ENCODE measurements at places on chromosomes 2 and 18.

DNA sequence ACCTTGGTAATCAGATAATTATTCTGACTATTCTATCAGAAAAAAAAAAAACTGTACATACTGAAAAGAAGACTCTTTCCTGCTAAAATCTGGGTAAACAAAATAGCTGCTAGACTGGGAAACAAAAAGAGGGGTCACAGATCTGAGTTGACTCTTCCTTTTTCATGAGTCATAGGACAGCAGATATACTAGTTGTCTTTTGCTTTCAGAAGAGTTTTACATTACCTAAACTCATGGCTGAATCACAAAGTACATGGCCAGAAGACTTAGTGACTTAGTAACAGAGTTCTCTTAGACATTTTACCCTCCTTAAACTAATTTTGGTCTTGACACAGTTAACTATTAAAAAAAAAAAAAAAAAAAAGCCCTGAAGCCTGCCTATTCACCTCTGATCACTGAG lies 834.0 kb upstream of the FSHR start:
- DNase-seq = no peak

GRCh38 chr2:157751462-157752058 lies 122.9 kb upstream of the ACVR1C start:
- peak; percentile 63 for DNase-seq

GRCh38 chr2:144516981-144517865 lies 2.7 kb downstream of the ZEB2 start:
- peak; percentile 98 for DNase-seq

GRCh38 chr18:63255435-63255834 lies 64.1 kb downstream of the BCL2 start:
- no peak for DNase-seq

DNA sequence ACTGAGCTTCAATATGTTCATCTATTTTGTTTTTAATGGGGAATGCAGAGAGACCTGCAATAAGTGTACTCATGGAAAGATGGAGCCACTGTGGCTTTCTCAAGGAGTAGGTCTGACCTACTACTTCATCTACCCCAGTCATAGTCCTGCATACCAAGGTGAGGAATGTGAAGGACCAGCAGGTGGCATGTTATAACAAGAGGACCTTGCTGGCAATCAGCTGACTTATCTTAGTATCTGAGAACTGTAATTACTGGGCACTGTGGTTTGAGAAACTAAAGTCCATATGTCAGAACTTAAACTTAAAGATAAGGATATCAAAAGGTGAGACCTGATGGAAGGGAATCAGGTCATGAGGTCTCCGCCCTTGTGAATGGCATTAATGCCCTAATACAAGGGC lies 1104.2 kb downstream of the BCL11A start:
- DNase-seq = no peak

DNA sequence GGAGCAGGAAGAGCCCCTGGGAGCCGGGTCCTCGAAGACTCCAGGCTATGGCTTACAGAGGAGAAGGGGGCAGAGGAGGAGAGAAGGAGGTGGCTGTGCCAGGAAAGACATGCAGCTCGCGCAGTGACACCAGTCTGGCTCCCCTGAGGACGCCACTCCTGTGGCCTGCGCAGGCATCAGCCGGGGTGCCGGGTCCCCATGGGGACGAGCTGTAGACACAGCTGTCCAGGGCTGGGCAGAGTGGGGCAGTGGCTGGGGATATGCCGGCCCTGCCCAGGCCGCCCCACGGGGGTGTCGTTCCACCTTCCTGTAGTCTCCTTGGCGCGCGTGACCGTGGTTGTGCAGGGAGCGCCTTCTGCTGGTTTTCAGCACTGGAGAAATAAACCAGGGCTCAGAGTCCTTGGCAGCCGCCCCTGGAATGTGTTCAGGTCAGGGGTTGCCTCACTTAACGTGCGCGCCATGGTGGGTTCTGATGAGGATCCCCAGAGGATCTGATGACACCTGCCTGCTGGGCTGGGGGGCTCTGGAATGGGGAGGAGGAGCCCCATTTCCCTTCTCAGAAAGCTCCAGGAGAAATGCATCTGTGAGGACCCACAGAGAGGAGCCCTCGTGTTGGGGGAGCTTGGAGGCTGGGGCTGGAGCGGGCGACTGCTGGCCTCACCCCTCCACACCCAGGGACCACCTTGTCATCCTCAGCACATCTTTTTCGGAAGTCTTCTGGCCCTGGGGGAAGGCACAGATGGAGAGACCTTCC lies 26.7 kb downstream of the RAMP1 start:
- no peak for DNase-seq

GRCh38 chr2:236169741-236170589 lies 1.8 kb upstream of the GBX2 start:
- no peak for DNase-seq

DNA sequence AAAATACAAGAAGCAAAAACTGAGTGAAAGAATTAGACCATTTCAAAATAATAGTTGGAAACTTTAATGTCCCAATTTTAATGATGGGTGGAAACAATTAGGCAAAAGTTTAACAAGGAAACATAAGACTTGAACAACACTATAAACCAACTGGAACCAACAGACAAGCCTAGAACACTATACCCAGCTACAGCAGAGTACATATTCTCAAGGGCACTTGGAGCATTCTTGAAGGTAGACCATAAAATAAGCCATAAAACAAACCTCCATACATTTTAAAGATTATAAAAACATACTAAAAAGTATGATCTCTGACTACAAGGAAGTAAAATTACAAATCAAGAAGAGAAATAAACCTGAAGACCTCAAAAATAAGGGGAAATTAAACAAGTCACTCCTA lies 616.7 kb downstream of the SUCLG1 start:
- no peak for DNase-seq

DNA sequence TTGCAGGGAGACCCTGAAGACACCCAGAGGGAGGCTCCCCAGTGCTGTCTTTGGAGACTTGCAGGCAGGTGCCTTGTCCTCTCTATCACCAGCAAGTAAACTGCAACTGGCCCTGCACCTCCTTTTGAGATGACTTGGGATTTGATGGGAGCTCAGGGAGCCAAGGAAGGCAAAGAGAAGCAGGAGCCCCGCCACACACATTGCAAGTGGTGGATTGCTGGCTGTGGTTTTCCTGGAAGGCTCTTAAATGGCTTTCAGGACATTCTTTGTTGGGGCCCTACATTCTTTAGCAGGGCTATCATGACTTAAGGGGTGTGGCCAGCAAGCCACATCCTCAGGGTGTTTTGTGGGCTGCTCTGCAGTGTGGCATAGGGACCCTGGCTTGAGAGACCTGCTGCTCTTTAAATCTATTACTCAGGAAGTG lies 39.9 kb upstream of the CDC42EP3 start:
- DNase-seq = peak; percentile 89

- no peak for DNase-seq
Observed at GRCh38 chr2:217801115-217801531, 201.7 kb downstream of the TNS1 start.

- no peak for DNase-seq
Observed at GRCh38 chr2:197237291-197238042, 73.1 kb downstream of the ANKRD44 start.

DNA sequence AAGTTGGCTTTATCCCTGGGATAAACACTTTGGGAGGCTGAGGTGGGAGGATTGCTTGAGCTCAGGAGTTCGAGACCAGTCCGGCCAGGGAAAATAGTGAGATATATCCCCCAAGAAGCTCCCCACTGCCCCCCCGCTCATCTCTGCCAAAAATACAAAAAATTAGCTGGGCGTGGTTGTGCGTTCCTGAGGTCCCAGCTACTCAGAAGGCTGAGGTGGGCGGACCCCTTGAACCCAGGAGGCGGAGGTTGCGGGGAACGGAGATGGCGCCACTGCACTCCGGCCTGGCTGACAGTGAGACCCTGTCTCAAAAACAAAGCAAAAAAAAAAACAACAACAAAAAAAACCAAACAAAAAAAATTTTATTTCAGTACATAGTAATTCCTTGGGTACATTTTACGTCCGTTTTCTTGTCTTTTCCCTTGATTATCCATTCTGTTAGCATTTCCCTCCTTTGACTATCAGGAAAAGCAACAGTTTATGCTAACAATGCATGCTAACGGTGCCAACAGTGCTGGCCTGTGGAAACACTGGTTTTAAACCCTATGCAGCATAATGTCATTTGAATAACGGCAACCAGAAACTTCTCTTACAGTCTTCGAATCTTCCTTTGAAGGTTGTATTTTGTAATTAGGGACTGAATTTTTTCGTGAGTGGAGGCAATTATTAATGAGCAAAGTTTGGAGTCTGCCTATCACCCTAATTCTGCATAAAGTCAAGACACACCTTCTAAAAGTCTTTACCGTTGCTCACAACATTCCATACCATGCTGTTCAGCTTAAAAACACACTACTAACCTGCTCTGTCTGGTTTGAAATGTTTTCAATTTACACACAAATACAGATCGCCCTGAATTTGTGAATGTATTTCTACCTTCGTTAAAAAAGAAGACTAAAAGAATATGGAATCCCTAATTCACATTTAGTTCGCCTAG lies 721 bp upstream of the MIB1 start:
- DNase-seq = no peak

GRCh38 chr2:47803363-47803762 lies 20.4 kb downstream of the MSH6 start:
- no peak for DNase-seq

DNA sequence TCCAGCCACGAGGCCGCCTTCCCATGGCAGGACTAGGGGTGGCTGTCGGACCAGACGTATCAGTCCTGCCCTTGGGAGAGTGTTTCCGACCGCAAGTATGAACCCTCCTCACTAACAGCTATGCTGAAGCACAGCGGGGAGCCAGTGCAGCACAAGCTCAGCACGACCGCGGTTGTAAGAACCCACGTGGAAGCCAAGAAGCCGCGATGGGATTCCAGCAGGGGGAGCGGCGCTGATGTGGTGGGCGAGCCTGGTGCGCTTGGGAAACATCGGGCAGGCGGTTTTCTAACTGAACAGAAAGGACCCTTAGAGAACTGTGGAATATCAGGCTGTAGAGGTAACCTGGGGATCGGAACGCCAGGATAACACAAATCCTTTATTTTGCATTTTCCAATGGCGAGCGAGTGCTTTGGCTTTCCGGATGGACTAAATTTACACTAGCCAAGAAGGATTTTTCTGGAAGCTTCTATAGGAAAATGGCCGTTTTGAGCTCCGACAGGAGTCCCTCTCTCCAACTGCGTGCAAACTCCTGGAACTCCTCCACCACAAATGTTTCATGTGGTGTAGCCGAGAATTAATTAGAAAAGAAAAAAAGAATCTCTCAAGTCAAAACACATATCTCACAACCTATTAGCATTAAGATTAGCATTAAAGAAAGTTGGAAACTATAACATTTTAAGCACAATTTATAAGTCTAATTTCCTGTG lies 132.0 kb upstream of the MYCN start:
- DNase-seq = peak; percentile 38

- DNase-seq = peak; percentile 96
Observed at GRCh38 chr2:14516844-14517243, 115.7 kb upstream of the LRATD1 start.

DNA sequence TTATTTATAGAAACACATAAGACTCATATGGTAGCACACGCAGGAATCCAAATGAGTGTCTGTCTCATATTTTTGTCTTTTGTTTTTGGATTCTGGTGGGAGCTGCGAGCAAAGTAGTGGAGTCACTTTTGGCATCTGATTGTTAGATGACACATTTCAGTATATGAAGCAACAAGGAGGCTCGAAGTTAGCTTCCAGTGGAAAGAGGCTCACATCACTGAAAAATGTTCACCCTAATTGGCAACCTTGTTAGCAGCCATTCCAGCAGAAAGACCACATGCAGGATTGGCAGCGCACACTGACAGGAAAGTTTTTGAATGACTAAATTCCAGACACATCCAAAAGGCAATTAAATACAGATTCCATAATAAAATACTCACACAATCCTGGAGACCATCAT lies 87.4 kb downstream of the MYT1L start:
- DNase-seq = no peak

DNA sequence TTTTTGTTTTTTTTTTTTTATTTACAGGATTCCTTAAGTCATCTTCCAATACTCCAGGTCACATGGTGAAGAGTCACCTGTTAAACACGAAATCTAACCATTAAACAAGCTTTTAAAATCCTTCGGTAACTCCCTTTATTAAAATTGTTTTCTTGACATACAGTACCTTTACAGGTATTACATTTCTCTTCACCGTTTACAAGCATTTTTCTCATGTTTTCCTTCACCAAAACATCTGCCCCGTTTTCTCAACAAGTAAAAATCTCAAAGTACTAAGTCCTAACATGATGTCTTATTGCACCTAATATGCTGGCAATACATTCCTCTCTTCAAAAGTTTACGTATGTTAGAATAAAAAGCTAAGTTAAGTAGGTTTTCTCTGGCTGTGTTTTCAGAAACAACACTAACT lies 1.1 kb downstream of the PUM2 start:
- no peak for DNase-seq

- DNase-seq = peak; percentile 63
Observed at GRCh38 chr18:57915248-57915647, 112.1 kb upstream of the ATP8B1 start.

DNA sequence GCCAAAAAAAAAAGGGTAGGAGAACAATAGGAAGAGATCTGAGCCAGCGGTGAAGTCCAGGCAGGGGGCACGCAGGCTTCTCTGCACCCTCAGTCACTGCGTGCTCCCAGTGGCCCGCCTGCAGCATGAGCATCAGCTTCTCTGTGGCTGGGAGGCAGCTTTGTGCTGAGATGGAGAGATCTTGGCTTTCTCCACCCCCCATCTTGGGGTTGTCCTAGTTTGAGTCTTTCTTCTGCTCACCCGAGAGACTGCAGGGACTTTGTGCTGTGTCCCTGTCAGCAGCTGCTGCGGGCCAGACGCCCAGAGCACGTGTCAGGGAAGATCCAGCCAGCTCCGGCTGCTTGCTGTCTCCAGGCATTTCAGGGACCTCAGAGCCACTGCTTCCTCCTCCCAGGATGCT lies 20.3 kb downstream of the TRAPPC12 start:
- DNase-seq = no peak

DNA sequence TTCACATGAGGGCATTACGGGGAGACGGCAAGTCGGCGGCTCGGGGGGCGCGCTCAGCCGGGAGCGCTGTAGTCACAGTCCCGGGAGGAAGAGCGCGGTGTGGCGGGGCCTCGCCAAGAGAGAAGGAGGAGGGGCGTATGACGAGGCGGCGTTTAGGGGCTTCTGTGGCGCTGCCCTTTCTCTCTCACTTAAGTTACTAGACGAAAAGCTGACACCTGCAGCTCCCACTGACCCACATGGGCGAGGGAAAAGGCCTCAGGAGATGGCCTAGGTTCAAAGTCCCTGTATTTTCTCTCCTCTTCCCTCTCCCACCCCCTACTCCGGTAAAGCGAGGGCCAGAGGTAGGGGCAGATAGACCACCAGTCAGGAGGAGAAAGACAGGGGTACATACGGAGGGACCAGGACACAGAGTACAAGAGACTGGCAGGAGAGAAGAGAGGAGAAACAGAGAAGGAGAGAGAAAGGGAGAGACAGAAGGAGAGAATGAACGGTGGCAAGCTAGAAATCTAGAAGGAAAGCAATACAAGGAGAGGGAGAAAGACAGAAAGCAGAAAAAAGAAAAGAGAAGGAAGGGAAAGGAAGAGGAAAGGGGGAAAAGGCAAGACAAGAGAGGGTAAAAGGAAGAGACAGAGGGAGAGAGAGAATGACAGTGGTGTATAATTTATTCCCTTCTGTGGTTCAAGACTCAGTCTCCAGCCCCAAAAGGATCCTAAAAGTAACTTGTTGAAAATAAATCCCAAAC lies 3.8 kb downstream of the SIX2 start:
- no peak for DNase-seq

- DNase-seq = peak; percentile 94
Observed at GRCh38 chr18:36075862-36076587, 8.7 kb upstream of the RPRD1A start.

- no peak for DNase-seq
Observed at GRCh38 chr18:64245126-64245861, 96.4 kb upstream of the LINC00305 start.

All from iris pigment epithelial cell (primary cell).